ENCODE measurements at places on chromosomes 11 and 22.

DNA sequence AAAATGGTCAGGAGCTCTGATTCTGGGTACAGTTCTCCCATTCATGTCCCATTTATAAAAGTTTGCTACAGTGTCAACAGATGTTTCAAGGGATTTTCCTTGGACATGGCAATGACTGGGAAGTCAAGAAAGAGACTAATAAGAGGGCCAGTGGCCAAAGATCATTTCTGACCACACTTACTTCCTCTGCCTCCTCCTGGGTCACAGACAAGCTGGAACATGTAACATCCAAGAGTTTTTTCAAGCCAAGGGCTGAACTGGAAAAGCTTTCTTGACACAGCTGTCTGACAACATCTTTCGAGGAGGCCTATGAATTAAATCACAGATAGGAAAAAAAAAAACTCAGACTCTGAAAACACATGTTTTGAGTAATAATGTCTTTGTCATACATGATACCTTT, 8.7 kb downstream of the COMMD9 start:
- no peak for DNase-seq

GRCh38 chr11:60923326-60923725, 934 bp upstream of the TMEM132A start:
- no peak for DNase-seq

- DNase-seq, result no peak
These were observed 67.4 kb downstream of the ZNRF3 start for GRCh38 chr22:28950617-28951411.

GRCh38 chr22:37295213-37295886, 13.0 kb downstream of the CYTH4 start:
- DNase-seq, result no peak

- no peak for DNase-seq
These were observed 22.5 kb downstream of the COMMD9 start for GRCh38 chr11:36266767-36267166.

GRCh38 chr11:65862191-65862735, 2.0 kb downstream of the MUS81 start:
- DNase-seq, result peak; percentile 1

- peak; percentile 72 for DNase-seq
These were observed 539 bp downstream of the EIF4ENIF1 start for GRCh38 chr22:31488988-31489617.

DNA sequence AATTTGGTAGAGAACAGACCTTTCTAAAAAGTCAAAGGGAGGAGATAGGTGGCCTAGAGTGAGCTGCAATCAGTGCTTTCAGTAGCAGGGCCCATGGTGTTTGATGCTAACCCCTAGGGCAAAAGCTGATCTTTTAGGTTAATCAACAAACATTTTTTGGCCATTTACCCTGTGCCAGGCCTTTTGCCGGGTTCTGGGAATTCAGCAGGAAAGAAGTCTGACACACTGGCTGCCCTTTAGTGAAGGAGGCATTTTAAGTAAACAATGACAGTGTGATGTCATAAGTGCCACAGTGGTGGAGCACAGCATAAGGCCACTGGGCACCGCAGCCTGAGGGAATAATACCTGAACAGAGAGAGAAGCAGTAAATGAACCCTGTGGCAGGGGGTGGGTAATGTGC, 29.0 kb downstream of the C22orf31 start:
- DNase-seq, result no peak

- DNase-seq, result no peak
These were observed 9.2 kb downstream of the TP53I11 start for GRCh38 chr11:44941259-44942021.

- peak; percentile 79 for DNase-seq
These were observed 988 bp downstream of the TNRC6B start for GRCh38 chr22:40178417-40179409.

GRCh38 chr22:44272401-44272771, 40.4 kb downstream of the SHISAL1 start:
- no peak for DNase-seq

- no peak for DNase-seq
These were observed 106.1 kb downstream of the GGTLC2 start for GRCh38 chr22:22750335-22751042.

GRCh38 chr11:34836958-34837856, 79.0 kb downstream of the APIP start:
- no peak for DNase-seq

GRCh38 chr11:15276621-15277020, 161.9 kb downstream of the INSC start:
- DNase-seq, result peak; percentile 61

DNA sequence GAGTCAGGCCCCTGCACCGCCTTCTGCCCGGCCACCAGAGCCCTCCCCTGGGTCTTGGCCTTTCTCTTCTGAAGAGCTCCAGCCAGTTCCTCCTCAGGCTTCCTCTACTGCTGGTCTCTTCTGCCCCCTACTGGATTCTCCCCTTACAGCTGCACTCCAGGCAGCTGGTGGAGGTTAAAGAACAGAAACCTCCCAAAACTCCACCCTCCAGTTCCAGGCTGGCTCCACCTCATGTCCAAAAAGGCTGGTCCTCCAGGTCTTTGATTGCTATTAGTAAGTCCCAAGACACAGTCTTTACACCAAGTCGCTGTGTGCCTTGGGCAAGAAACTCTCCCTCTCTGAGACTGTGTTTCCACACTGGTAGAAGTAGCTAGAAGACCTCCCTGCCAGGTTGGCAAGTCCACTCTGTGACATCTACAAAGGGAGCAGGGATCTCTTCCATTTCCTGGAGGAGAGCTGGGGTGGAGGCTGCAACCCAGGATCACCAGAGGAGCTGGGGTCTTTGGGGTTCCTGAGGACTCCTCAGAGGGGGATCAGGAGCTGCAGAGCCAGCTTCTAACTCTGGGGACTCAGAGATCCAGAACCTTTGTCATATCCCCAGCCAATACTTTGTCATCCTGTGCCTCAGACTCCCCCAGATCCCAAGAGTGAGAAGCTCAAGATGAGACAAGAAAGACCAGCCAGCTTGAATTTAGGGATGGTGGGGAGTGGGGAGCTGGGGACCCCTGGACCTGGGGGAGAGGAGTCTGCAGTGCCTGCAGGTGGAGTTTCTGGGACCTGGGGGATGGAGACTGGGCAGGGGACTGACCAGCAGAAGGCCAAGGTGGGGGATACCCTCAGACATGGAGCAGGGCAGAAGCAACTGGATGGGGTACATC, 3.4 kb upstream of the IGLL5 start:
- peak; percentile 86 for DNase-seq

DNA sequence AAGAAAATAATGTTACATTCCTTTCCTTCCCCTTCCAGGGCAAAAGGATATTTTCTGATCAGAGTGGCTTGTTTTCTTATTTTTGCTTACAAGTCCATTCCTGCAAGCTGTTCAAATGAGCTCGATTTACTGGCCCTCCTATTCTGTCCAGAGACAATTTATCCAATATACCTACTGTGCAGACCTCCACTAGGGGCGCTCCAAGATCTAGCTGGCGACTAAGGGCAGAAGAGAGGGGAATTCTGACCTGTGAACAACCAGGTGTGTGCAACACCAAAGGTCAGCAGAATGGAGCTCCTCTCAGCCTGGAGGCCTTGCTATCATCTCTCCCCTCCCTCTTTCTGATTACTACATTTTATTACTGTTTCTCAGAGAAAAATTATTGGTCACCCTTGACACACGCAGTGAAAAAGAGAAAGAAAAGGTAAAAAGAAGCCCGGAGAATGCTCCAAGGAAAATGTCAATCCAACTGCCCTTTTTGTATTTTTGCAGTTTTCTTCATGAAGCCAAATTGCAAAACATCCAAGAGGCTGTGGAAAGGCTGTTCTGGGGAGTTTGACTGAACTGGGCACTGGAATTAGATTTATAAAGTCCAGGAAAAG, 3.2 kb downstream of the SEZ6L start:
- peak; percentile 82 for DNase-seq

GRCh38 chr11:22337596-22338485, at the start of gene SLC17A6:
Gene SLC17A6, plus strand, starts transcription at chr11:22338381. Its CDS starts 153 bp downstream, at chr11:22338534.
- DNase-seq, result peak; percentile 90

GRCh38 chr11:119789766-119790407, 60.9 kb upstream of the NECTIN1 start:
- no peak for DNase-seq

- DNase-seq, result no peak
These were observed 297.7 kb downstream of the CADM1 start for GRCh38 chr11:115206365-115207022.

All from neural progenitor cell (in vitro differentiated cells).